Central memory CD8-positive, alpha-beta T cell (primary cell): ENCODE measurements at places on chromosomes 2 and 18.

DNA sequence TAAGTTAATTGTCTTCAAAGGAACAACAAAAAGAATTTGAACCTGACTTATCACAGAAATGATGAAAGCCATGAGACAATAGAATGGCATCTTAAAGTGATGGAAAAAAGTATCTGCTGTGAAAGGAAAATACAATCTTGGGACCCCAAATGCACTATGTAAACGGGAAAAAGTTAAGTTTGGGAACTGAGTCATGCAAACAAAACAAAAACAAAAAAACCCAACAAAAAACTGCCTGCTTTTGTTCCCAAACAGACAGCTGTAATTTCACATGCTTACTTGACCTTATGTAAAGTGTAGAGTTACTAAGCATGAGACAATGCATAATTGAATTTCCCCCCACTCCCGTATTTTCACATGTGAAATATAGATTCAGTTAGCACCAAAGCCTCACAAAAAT lies 122.1 kb upstream of the RBMS1 start:
- no peak for DNase-seq

GRCh38 chr2:6423157-6423556 lies 442.6 kb downstream of the CMPK2 start:
- no peak for DNase-seq

DNA sequence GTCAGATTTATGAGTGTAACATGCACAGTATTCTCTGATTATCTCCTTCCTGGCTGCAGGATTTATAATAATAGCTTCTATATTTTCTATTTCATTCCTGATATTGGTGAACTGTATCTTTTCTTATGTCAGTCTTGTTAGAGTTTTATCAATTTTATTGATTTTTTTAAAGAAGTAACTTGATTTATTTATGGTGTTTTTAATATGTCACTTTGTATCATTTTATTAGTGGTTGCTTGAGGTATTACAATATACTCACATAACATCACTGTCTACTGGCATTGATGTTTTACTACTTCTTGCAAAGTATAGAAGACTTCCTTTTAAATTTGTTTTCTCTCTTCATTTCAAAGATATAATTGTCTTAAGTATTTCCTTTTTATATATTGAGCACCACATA lies 270.5 kb upstream of the GYPC start:
- no peak for DNase-seq

- DNase-seq, result no peak
Measured at GRCh38 chr2:227853204-227853629, 18.2 kb upstream of the DAW1 start.

GRCh38 chr2:241150660-241151530 lies 628 bp downstream of the PPP1R7 start:
- DNase-seq, result no peak

DNA sequence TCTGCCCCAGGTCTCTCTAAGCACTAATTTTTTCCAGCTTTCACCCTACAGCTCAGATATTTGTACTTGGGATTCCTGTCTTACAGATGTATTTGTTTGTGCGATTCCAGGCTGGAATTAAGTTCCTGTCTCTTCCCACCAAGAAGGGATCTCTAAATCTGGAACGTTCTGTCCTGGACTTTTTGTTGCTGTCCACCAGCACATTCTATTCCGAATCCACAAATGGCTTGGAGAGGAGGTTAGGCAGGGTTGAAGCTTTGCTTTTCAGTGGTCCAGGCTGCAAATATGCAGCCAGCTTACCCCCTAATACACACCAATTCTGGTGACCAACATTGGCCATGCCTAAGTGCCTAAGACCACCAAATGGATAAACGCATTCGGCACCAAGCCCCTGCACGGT lies 315.0 kb downstream of the TNS1 start:
- DNase-seq, result no peak

DNA sequence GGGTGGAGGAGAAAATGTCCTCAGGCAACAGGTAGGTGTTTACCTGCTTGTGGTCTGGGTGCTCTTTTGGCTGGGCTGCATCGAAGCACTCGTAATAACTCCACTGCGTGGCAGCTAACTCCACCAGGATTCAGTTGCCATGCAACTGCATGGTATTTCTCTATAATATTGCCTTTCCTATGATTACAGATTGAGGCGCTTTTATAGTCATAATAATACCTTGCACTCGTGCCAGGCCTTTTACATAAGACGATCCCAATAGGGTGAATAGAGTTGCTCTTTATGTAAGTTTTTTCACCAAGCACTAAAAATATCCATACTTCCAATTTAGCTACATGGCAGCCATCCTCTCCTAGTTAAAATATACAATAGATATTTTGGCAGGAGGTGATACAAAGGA lies 19.7 kb upstream of the NYAP2 start:
- no peak for DNase-seq

GRCh38 chr2:11930211-11930761 lies 183.9 kb downstream of the LPIN1 start:
- no peak for DNase-seq

DNA sequence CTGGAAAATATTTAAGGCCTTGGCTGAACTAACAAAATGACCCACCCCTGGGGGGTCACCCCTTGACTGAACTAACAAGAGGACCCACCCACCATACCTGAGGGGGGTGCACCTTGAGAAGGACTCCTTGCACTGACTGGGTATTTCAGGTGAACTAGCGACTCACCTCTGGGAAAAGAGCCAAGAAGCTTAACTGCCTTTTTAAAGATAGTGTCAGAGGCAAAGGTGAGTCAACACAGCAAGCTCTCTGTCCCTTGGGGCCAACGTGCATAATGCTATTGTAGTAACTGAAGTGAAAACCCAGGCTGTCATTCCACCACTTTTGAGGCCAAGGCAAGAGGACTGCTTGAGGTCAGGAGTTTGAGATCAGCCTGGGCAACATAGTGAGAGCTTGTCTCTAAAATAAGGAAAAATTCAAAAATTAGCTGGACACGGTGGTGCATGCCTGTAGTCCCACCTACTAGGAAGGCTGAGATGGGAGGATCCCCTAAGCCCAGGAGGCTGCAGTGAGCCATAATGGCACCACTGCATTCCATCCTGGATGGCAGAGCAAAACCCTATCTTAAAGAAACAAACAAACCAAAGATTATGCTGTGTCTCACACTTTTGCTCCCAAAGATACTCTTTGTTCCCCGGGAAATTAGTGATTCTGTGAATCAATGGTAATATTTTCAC lies 36.4 kb upstream of the ZCCHC2 start:
- no peak for DNase-seq

DNA sequence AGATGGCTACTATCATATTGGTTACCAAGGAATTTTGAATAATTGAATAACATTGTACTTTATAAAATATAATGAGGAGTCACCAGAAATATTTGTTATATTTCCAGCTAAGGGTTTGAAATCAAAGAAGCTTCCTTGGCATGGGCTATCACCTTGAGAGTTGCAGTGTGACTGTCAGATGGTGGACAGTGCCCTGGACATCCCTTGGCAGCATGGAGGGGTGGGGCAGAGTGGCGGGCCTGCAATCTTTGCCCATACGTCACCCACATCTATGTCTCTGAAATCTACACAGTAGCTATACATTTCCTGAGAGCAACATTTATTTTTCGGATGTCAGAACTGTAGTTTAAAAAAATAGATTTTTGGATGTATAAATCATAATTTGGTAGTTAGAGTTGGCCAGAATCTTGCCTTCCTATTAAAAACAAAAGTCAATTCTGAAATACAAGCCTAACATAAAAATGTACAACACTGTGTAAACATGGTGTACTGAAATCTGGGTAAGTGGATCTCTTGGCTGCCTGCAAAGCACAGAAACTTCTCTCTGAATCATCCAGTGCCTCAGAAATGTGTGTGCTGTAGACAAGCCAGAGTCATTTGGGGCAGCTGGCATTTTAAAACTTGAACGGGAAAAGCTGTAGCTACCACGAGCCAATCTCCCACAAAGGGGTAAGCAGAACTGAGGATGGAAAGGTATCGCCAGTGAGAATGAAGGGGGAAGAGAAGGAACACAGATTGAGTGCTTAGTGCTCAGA lies 124.2 kb upstream of the ARHGAP28 start:
- no peak for DNase-seq

DNA sequence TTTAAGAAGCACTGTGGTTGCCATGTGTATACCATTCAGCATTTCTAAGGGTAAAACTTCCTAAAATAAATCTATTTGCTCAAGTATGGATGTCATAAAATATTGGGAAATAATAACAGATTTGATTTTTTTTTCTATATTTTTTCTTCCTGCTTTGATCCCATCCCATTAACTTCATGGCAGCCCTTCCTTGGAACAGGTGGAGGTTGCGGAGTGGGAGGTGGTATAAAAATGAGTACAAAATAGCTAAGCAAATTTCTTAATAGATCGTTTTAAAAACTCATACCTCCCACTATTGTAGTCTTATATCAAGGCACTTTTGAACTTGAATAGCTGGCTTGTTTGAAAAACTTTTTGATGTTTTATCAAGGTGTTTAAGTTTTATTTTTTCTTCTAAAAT lies 152.1 kb upstream of the KYNU start:
- no peak for DNase-seq

DNA sequence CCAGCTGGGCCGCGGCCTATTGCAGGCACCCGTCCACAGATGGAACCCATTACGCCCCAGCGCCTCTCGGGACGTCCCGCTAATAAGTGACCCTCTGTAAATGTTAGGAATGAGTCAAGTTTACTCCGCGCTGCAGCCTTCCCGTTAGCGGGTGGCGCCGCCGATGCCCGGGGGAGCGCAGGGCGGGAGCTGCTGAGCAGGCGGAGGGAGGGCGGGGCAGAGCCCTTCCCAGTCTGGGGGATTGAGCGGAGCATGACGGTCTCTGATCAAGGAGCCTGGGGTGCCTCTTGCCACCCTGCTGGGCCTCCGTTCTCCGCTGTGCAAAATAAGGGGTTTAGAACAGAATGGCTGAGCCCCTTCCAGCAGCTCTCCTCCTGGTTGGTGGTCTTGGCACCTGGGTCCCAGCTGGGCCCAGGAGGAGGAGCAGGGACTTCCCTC lies 10.5 kb downstream of the CROCC2 start:
- DNase-seq, result no peak

GRCh38 chr2:73205611-73206010 lies 3.2 kb downstream of the NOTO start:
- no peak for DNase-seq

DNA sequence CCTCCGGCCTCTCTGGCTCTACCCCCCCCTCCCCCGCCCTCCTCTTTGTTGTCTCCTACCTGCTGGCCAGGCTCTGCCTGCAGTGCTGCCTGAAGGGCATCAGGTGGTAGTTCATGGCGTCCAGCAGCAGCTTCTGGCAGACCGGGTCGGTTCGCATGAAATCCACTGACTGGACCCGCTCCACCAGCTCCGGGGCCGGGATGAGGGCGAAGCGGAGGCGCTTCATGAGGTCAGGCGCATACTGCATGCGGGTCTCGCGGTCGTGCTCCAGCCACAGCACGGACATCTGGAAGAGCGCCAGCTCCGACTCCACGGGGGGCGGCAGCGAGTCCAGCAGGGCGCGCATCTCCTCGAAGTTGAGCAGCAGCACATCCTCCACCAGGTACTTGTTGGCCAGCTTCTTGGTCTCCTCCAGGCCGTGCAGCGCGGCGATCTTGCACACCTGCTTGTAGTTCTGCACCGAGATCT lies 3.2 kb downstream of the KLHL14 start:
- no peak for DNase-seq

GRCh38 chr2:185215497-185215896 lies 523.1 kb upstream of the FSIP2 start:
- DNase-seq, result no peak

DNA sequence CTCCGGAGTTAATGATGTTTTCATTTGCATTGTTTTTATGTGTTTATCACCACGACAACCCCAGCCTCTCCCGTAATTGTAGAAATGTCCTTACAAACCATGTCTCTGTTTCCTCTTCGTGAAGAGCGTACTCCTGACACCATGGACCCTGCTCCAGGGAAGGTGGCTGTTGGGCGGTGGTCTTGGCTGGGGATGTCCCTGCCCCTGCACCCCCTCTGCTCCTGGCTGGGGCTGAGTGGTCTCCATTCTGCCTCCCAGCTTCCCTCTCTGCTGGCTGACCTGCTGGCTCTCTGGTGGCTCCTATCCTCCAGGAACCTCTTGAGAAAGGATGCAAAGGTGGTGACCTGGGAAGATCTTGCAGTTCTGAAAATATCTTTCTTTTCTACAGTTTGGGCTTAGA lies 81.1 kb downstream of the ASB1 start:
- no peak for DNase-seq

DNA sequence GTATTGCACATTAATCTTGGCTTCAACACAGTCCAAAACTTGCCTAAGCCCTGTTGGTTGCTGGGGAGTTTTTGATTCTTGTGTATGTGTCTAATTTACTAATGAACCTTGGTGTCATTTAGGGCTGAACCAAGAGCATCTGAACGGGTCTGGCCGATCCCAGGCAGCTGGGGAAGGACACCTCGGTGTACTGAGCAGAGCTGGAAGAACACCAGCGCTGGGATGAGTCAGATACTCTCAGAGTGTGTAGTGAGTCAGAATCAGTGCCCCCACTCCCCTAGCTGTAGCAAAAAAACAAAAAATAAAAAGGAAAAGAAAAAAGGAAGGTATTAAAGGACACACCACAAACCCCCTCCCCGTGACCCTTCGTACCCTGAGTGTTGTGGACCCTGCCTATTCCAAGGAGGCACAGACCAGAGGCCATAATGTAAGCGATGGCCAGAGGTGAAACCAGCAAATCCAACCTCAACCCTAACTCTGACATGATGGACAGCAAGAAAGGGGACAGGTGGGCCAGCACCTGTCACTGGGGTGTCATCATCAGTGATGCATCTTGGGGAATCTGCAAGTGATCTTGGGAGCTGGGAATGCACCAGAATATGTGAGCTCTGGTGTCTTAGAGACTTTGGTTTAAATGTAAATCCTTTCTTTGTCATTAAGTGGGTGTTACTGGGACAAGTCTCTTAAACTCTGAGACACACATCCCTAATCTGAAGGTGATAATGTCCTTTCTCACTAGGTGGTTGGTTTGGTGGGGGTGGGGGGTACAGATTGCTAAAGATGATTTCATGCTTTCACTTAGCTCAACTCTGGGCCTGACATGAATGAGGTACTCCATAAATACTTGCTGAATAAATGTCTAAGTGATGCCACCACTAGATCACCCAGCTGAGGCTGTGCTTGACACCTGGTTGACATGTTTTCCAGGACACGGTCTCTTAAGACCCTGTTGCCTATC lies 34.2 kb upstream of the NCOA1 start:
- no peak for DNase-seq

DNA sequence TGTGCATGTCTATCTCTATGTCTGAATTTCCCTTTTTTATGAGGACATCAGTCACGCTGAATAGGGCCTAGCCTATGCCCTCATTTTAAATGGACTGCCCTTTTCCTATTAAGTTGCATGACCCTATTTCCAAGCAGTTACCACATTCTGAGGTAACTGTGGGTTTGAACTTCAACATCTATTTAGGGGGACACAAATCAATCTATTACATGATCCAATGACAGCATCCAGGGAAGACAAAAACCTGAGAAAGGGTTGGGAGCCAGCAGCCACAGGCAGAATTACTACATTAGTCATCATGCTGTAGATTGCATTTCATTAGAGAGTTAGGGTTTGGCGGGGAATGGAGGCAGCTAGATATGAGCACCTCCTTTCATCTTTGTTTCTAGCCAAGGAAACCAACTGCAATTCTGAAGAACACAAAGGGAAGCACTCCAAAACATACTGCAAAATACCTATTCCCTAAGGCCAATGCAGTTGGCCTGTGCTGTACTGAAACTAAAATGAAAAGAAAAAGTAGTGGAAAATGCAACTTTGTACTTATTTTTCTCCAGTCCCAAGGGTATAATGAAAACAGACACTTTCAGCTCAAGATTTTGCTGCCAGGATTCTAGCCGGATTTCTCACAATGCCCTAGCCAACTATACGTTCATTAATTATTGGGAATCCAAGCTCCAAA lies 40.4 kb upstream of the C1D start:
- no peak for DNase-seq

GRCh38 chr2:61426267-61426897 lies 44.5 kb downstream of the USP34 start:
- DNase-seq, result peak; percentile 69
